ENCODE measurements at places on chromosomes 5 and 9.

GRCh38 chr5:180049185-180049548 is 22.4 kb downstream of the RNF130 start:
- DNase-seq, result no peak

DNA sequence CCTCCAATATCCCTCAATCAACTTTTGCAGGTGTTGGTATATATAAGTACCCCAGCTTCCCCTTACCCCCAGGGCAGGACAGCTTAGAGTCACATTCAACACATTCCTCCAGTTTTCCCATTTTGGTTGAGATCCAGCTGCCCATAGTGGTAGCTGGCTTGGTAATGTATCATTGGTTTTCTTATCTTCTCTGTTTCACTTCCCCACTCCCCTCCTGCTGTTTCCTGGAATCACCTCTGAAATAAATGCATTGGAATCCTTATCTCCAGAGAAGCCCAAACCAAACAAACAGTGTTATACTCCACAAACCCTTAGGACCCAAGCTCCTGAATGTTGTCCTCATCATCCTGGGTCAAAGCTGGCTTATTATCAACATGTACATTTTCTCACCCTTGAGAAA is 184.8 kb downstream of the TMEM38B start:
- DNase-seq, result no peak

DNA sequence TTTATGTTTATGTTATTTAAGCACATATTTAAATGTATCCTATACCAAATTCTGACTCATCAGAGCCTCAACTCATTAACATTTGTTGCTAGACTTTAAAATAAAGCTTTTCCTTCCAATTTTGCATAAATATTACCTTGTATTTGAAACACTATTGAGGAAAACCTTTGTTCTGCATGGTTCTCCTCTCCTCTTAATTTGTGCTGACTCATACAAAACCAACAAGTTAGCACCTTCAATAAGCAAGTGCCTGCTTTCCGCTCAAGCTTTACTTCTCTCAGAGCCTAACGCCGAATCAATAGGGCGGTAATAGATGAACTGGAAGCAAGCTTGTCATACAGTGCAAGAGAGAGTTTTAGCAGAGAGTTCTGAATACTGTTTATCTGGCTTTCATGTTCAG is 7.9 kb downstream of the AMACR start:
- DNase-seq, result no peak

DNA sequence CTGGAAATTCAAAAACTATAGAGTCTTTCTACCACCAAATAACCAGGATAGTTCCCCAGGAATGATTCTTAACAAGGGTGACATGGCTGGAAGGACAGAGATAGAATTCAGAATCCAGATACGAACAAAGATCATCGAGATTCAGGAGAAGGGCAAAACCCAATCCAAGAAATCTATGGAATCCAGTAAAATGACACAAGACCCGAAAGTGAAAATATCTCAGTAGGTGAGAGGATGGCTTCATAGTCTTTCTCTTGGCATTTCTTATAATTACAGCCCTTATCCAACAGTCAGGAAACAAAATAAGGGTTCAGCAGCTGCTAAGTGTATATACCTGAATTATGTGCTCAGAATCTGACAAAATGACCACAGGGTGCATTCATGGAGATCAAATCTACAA is 81.8 kb downstream of the FAM174A start:
- DNase-seq, result no peak

- peak; percentile 86 for DNase-seq
These were observed 196.3 kb downstream of the CSNK1G3 start for GRCh38 chr5:123708074-123708806.

Measured in HCEC 1CT (cell line).